ENCODE measurements at places on chromosomes 1 and 21.

- no peak for DNase-seq
Measured at GRCh38 chr21:45821998-45822397, 159.6 kb upstream of the COL6A1 start.

DNA sequence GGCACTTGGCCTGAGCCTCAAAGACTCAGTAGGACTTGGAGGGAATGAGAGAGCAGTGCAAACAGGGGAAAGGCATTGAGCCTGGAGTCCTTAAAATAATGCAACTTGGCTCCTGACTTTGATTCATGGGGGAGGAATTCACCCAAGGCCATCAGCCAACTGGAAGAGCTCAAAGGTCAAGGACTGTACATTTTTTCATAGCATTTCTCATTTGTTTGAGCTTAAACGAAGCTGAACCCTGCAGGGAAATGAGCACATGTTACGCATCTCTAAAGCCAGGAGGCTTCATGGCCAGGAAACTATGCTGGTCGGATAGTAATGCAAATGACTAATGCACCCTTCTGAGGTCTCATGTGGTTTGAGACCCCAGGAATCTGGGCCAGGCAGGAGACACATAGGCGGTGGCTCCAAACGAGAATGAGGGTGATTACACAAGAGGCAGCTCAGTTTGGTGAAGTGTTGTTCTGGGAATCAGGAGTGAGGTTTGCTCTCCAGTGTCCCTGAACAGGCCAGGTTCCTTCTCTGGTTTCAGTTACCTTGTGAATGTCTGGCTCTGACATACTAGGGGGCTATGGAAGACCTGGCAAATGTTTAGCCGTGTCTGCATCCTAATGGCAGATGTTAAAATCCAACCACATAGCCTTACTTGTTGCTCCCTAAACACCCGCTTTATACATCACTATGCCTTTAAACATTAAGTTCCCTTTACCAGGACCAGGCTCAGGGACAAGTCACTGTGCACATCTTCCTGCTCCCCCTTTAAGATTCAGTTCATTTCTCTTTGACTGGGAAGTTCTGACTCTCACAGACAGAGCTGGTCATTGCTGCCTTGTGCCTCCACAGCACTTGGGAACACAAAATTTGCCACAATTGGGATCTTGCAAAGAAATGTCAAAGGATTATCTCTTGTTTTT lies 503.9 kb upstream of the USP24 start:
- no peak for DNase-seq

DNA sequence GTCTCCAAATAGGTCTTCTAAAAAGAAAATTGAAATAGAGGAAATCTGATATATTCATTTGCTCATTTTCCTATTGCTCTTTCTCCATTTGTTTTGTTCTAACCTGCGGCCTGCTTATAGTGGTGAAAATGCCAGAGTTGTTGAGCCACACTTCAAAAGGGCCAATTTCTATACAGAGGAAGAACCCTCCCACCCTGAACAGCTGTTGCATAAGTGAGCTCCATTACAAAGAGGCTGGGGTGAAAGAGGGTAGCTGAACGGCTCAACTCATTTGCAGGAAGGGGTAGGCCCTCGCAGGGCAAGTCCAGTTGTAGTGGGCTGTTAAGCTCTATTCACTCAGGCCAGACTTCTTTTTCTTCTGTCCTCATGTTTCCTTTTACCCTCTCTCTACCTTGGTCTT lies 8.8 kb downstream of the ADCY10 start:
- DNase-seq, result no peak

- DNase-seq, result no peak
Measured at GRCh38 chr21:32413697-32414578, 1.4 kb downstream of the EVA1C start.

DNA sequence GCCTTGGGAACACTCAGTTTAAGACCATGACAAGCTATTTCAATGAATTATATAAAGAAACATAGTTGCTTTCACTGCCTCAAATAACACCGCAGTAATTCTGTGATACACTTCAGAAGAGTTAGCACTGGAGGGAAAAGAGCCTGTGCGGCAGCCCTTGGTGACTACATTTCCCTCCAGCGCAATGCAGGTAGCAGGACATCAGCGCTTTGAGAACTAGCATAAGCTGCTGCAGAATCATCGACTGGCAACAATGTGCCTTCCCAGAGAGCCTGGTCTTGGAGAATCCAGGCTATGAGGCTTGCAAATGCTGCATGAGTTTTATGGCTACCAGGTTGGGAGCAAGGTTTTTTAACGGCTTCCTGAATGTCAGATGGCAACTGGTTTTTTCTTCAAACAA lies 7.5 kb downstream of the NRIP1 start:
- no peak for DNase-seq

All from DND-41 (cell line).